ENCODE measurements at places on chromosomes 11 and 22. TPM values are rescaled to one million over a fixed set of nuclear protein-coding genes. Genes with fewer than 3 reads are reported as not detected.

DNA sequence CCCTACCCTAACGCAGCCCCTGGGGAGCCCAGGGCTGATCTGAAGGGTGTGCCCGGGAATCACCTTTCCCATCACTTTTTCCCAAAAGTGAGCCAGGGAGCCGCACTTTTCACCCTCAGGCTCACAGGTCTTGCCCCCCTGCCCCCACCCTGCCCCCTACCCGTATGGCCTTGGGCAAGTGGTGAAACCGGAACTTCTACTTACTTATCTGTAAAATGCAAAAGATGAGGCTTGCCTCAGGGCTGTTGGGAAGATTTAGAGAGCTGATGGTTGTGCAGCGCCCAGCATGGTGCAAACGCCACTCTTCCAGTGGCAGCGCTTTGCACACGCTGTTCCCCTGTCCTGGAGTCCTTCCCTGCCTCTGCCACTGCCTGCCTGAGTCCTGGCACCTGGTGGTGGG is 8.0 kb downstream of the SYT12 start:
- no peaks in the 10 kb centered on the region for H3K36me3 ChIP-seq
- DNase-seq, result no peak
- no peak overlapping the region for H3K4me3 ChIP-seq

DNA sequence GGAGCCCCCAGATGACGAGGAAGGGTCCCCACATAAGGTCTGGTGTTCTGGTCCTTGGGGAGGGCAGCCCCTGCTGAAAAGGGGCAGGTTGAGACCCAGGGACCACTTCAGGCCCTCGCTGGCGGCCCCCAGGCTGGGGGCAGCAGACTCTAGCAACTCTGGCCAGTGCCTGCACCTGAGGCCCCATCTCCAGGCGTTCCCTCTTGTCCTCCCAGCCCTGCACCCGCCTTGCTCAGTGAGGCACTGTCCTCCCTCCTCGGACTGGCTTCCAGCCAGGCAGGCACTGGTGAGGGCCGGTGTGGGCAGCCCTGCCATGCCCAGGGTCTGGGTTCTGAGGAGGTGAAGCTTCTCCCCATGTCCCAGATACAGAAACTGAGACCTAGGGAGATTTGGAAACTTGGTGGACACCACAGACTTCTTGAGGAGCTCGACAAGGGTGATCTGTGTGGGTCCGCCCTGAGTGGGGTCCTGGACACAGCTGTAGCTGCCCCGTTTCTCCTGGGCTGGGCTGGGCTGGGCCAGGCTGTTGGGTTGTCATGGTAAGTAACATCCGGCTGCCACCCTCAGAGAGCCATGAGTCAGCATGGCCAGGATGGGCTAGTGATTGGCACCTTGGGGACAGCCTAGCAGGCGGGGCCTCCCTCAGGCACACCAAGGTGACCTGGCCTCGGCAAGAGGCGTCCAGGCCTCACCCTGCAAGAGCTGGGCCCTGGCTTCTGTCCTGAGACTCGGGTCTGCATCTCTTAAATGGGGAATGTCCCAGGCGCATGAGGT is 11.1 kb upstream of the PHLDA2 start:
- H3K4me1 ChIP-seq, result peaks cover 38% of the 10 kb centered on the region
- H3K27ac ChIP-seq, result no peak overlapping the region
- DNase-seq, result peak; percentile 78

GRCh38 chr11:127997594-127997993 is 589.8 kb downstream of the ETS1 start:
- H3K4me3 ChIP-seq, result no peak overlapping the region
- H3K36me3 ChIP-seq, result no peaks in the 10 kb centered on the region
- no peaks in the 10 kb centered on the region for H3K4me1 ChIP-seq

- DNase-seq, result no peak
- H3K4me3 ChIP-seq, result no peak overlapping the region
- peaks cover 56% of the 10 kb centered on the region for H3K36me3 ChIP-seq
- no peaks in the 10 kb centered on the region for H3K27me3 ChIP-seq
- no peak overlapping the region for H3K27ac ChIP-seq
- H3K4me1 ChIP-seq, result peaks cover 8% of the 10 kb centered on the region
Measured at GRCh38 chr22:24325105-24325757, 54.6 kb downstream of the SPECC1L start.

DNA sequence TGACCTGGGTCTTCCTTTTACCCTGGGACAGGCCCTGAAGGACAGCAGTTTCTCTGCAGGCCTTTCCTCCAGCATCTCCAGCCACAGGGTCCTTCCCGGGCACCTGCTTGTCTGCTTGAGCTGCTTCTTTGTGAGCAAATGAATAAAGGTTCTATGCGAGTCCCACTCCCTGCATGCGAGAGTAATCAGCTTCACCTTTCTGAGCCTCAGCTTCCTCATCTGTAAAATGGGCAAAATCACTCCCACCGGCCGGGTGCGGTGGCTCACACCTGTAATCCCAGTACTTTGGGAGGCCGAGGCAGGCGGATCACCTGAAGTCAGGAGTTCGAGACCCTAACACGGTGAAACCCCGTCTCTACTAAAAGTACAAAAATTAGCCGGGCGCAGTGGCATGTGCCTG is 31.1 kb downstream of the IFT27 start:
- H3K36me3 ChIP-seq, result no peaks in the 10 kb centered on the region
- no peak overlapping the region for H3K4me3 ChIP-seq
- peaks cover 32% of the 10 kb centered on the region for H3K27me3 ChIP-seq
- H3K27ac ChIP-seq, result no peak overlapping the region

C11orf91 gene
- total RNA-seq, result not detected

DNA sequence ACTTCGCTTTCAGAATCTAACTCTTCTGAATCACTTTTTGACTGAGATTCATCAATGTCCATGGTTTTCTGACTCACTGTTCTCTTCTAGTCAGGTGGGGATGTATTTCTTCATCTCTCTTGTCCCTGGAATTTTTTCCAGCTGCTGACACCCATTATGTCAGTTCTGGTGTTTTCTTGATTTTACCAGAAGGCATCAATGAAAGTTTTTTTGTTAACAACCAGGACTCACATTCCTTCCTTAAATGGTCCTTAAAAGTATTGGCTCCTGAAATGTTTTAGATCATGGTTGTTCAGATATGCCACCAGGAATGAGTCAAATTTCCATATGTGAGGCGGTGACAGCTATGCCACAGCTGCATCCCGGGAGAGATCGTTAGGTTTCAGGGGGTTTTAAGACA is 12.9 kb downstream of the MICAL2 start:
- H3K4me3 ChIP-seq, result no peak overlapping the region
- H3K36me3 ChIP-seq, result no peaks in the 10 kb centered on the region
- H3K27ac ChIP-seq, result no peak overlapping the region
- H3K4me1 ChIP-seq, result peaks cover 44% of the 10 kb centered on the region
- H3K27me3 ChIP-seq, result no peaks in the 10 kb centered on the region
- no peak for DNase-seq

LRRC56 gene
- total RNA-seq, result 1.7 TPM

SF1 gene
- 270 TPM for total RNA-seq

DNA sequence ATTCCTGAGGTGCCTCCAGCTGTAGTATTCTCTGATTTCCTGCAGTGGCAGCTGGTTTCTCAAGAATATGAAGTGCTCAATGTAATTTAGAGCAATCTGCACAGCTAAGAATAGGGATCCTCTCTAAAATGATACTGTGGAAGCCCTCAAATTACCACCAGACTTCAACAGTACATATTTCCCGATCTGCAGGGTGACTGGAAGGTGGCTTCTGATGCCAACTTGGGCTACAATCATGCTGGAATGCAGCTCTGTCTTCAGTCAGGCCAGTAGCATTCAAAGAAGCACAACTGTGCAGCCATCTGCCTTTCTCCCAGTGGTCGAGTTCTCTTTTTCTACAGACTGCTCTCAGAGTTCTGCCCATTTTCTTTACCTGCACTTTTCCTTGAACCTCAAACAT is 55.5 kb upstream of the CD5 start:
- H3K36me3 ChIP-seq, result no peaks in the 10 kb centered on the region
- no peak for DNase-seq
- H3K4me3 ChIP-seq, result no peak overlapping the region
- no peaks in the 10 kb centered on the region for H3K27me3 ChIP-seq

RAPSN gene
- total RNA-seq, result 1.0 TPM

GRCh38 chr11:67045314-67045713 is 11.3 kb upstream of the RHOD start:
- no peaks in the 10 kb centered on the region for H3K36me3 ChIP-seq
- H3K4me3 ChIP-seq, result no peak overlapping the region

HBB gene
- total RNA-seq, result 5.1 TPM

SCN2B gene
- 0.08 TPM for total RNA-seq

SHANK3 gene
- total RNA-seq, result 13.6 TPM

- peak overlapping the region; percentile 72 for H3K27ac ChIP-seq
- H3K36me3 ChIP-seq, result peaks cover 67% of the 10 kb centered on the region
- peaks cover 36% of the 10 kb centered on the region for H3K4me1 ChIP-seq
- H3K27me3 ChIP-seq, result no peaks in the 10 kb centered on the region
- no peak for DNase-seq
- H3K4me3 ChIP-seq, result no peak overlapping the region
Measured at GRCh38 chr11:57800444-57801182, 39.0 kb downstream of the CTNND1 start.

DNA sequence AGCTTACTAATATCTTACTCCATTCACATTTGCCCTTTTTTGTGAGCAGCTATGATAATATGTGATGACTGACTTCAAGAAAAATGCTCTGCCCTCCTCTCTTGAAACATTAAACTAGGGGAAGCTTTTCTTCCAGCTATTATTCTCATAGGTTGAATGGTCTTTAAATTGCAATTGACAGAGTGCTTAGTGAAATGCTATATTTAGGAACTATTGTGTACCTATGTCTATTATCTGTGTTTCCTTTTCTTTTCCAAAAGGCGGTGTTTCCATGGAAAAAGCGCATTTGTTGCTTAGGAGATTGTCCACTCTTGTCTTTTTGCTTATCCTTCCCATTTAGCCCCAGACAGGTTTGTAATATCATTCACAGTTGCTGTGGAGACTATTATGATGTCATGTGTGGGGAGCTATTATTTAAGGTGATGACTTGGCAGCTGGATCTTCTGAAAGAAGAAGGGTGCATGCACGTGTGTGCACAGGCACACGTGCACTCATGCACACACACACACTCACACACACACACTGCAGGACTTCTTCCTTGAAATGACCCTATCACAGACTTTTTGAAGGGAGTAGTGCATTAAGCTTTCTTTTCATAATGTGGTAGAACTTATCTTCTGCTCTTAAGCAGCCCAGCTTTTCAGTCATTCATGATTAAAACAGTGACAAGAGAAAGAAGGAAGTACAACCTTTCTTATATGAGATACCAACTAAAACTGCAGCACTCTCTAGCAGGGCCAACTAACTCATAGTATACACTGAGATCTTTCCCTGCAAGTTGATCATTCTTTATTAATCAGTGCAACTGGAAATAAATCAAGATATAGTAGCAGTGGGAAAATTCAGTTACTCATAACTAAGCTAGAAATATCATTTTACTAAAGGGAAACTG is 340.8 kb upstream of the MTNR1B start:
- H3K27ac ChIP-seq, result no peak overlapping the region
- H3K4me1 ChIP-seq, result no peaks in the 10 kb centered on the region
- DNase-seq, result no peak
- H3K36me3 ChIP-seq, result no peaks in the 10 kb centered on the region
- no peak overlapping the region for H3K4me3 ChIP-seq

IRAG1 gene
- 2.9 TPM for total RNA-seq

GGT5 gene
- total RNA-seq, result 38.8 TPM

DNA sequence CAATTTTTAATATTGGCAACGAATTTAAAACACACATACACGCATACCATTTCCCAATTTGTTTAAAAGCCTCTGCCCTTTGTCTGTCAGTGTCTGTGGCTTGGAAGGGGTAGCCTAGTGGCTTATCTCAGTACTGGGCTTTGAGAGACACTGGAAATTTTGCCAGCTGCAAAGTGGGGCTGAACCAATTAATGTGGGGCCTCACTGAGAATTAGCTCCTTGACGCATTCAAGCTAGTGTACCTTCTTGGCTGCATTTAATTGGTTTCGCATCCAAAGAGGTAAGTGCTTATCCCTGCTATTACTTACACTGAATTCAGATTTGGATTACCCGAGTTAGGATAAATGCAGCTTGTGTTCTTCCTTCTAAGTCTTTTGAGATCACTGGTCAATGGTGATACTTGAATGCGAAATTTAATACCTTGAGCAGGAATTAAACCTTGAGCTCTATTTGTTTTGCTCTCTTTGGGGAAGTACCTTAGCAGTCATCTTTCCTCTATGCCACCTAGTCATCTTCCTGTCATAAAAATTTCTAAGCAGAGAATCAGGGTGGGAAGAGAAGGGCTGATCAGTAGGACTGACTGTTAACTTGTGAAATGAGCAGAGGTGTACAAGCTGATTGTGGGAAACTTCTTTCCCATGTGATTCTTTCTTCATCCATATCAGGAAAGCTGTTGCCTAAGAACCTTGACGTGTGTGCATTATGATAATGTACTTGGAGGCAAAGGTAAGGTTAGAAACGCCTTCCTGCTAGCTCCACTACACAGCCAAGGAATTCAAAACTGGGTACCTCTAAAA is 187.7 kb upstream of the E2F8 start:
- H3K4me3 ChIP-seq, result no peak overlapping the region
- no peak for DNase-seq
- no peaks in the 10 kb centered on the region for H3K36me3 ChIP-seq
- peaks cover 12% of the 10 kb centered on the region for H3K4me1 ChIP-seq
- H3K27ac ChIP-seq, result no peak overlapping the region

GRCh38 chr11:117941163-117941707 is 12.0 kb upstream of the TMPRSS13 start:
- no peaks in the 10 kb centered on the region for H3K27me3 ChIP-seq
- no peak for DNase-seq
- no peak overlapping the region for H3K27ac ChIP-seq
- no peaks in the 10 kb centered on the region for H3K4me1 ChIP-seq
- no peak overlapping the region for H3K4me3 ChIP-seq
